ENCODE measurements at places on chromosomes 1 and 21.

DNA sequence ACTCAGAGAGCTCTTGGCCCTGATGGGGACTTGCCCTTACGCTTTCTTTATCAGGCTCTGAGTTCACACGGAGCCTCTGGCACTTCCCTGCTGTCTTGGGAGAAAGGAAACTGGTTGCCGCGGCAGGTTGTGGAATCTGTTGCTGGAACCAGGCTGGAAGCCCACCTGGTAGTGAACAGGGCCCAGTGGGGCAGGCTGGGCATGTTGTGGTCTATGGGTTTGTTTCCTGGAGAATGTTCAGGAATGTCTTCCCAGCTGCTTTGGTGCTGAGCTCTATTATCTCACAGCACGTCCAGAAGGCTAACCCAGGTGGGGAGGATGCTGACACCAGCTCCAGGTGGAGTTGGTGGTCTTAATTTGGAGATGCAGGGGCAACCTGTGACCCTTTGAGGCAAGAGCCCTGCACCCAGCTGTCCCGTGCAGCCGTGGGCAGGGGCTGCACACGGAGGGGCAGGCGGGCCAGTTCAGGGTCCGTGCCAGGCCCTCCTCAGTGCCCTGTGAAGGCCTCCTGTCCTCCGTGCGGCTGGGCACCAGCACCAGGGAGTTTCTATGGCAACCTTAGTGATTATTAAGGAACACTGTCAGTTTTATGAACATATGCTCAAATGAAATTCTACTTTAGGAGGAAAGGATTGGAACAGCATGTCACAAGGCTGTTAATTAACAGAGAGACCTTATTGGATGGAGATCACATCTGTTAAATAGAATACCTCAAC is 33.3 kb upstream of the TDRD10 start:
- DNase-seq = no peak

DNA sequence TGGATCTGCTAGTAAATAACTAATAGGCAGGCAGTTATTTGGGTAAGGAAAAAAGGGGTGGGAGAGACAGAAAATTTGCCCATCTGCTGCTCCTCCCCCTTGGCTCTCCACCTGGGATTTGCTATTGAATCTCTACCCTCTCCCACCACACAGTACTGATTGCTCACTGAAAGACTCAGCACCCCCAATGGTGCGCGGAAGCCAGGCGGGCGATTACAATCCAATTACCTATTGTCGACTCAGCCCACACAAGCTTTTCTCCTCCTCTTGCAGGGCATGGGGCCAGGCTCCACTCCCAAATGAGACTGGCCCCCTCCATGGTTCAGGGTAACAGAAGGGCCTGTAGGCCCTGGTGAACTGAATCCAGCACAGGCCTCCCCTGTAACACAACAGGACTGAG is 2.7 kb upstream of the HMGN2 start:
- no peak for DNase-seq

GRCh38 chr1:98964198-98964597 is 40.5 kb downstream of the PLPPR5 start:
- DNase-seq = no peak

DNA sequence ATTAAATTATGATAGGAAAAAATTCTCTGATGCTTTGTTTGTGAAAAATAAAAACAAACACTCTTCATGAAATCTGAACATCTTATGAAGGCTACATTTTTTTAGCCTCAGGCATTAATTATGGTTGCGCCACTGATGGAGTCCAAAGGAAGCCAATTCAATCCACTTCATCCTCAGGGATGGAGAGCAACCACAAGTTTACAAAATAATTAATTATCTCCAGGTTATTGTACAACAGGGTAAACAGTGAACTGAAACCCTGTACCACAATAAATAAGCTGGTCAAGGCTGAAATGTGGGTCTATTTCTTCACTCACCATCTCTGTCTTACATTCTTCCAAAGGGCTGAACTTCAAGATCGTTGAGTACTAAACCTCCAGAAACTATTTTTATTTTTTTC is 49.2 kb downstream of the MRPL39 start:
- DNase-seq = no peak

DNA sequence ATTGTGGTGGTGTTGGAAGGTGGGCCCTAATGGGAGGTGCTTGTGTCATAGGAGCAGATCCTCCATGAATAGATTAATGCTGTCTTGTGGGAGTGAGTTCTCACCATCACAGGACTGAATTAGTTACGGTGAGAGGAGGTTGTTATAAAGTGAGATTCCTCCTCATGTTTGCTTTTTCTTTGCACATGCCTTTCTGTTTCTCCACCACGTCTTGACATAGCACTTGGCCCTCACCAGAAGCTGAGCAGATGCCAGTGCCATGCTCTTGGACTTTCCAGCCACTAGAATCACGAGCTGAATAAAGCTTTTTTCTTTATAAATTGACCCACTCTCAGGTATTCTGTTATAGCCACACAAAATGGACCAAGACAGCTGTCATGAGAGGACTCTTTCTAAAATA is 194.8 kb downstream of the PTPRU start:
- no peak for DNase-seq

GRCh38 chr1:33736496-33736895 is 127.4 kb upstream of the HMGB4 start:
- DNase-seq = no peak

GRCh38 chr1:98325646-98326440 is 335.7 kb upstream of the SNX7 start:
- no peak for DNase-seq

DNA sequence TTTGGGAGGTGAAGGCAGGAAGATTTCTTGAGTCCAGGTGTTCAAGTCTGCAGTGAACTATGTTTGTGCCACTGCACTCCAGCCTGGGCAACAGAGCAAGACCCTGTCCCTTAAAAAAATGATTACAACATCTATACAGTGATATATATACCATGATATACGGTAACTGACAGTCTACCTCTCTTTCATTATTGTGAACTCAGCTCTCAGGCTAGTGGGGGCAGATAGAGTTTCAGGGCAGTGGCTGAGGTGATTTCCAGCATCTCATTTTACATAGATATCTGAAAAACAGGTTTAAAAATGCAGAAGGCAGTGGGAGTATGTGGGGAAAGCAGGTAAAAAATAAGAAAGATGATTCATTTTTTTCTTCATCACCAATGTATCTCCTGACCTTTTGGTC is 8.1 kb upstream of the NTNG1 start:
- DNase-seq = no peak

DNA sequence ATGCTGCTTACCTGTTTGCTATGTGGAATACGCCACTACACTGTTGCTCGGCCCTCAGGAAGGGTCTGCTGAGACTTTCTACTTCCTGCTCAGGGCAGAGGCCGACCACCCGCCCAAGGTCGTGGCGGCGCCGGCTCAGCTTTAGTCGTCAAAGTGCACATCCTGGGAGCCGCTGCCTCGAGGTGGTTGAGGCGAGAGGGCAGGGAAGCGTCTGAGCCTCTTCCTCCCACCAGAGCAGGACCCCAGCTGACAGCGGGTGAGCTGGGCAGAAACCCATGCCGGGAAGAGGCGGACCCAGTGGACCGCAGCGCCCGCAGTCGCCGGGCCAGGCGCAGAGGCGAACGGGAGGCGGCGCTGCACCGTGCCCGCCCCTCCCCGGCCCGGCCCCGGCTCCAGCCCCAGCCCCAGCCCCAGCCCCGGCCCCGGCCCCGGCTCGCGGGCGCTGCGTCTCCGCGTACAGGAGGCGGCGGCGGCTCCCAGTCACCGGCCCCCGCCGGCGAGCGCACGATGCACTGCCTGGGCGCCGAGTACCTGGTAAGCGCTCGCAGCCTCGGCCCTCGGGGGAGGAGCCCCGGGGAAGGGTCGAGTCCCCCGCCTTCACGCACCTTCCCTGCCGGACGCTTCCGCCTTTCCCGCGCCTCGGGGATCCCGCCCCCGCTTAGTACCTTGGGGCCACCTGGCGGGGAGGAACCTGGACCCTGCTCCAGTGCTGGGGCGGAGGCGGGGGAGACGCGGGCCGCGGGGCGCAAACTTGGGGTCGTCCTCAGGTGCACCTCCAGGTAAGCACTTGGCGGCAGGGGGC is at the start of gene SLC44A3:
SLC44A3 (plus strand) TSS at position 413 of the 802 bp plus-strand sequence; CDS start at position 508, 95 bp downstream.
- no peak for DNase-seq

DNA sequence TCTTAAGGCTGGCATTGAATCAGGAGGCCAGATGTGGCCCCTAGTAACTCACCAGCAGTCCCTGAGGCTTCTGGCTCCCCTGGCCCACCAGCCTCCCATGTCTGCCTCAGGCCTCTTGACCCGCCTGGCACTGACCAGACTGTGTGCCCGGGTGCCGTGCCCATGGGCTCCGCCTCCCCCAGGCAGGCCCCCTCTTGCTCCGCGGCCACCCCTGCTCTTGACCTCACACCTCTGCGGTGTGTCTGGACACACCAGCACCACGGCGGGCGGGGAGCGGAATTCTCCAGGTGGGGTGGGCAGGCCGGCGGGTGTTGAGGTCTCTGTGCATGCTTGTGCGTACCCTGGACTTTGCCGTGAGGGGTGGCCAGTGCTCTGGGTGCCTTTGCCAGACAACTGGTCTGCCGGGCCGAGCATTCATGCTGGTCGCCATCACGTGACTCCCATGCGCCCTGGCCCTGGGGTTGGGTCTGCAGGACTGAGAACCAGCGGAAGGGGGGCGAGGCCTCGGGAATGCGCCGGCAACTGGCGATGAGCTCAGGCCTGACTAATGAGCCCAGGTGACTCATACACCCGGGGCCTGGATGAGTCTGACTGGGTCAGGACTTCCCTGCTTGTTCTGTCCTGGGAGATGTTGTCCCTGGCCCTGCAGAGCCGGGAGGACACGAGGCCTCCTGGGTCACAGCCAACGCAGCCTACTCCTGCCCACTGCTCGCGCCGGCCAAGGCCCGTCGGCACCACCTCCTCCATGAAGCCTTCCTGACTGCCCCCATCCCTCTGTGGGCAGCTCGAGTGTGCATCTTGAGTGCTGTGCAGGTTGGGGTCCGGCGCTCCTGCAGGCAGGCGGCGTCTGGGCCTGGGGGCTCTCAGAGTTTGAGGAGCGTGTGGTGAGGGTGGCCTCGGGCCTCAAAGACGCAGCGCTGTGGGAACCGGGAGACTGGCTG is 22.6 kb downstream of the COL18A1 start:
- DNase-seq = no peak

DNA sequence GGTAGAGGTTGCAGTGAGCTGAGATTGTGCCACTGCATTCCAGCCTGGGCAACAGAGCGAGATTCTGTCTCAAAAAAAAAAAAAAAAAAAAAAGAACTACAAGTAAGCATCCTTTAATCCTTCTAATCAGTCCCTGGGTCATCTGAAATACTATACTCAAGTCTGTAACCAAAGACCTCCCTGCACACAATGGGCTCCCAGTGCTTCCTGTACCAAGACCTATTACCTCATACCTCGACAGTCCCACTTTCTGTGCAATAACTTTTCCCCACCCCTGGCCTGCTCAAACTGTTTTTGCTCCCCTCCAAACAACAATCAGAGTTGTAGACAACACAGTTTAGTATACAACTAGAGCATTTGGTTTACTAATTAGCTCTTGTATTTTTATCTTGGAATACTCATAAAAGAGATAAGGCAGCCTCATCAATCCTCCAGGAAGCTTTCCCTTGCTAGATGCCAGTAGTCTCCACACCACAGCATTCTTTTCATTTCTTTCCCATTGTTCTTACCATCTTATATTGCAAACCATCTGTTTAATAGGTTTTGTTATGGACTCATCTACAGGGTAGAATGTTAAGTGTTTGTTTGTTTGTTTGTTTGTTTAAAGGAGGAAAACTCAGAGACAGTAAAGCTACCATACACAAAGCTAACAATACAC is 19.2 kb upstream of the RLF start:
- DNase-seq = no peak

- peak; percentile 68 for DNase-seq
These were observed 28.5 kb upstream of the SELENON start for GRCh38 chr1:25771221-25772114.

DNA sequence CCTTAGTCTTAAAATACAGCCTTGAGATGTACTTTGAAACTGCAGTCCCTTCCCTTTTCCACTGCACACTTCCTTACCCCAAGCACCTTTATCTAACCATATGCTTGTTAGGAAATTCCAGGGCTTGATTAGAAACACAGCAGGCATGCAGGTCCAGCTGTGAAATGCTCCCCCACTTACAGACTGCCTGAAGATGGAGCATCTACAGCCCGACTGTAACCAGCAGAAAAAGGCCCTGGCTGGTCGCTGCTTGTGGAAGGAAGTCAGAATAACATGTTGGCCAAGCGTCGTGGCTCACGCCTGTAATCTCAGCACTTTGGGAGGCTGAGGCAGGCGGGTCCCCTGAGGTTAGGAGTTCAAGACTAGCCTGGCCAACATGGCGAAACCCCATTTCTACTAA is 37.2 kb downstream of the VN1R5 start:
- no peak for DNase-seq

DNA sequence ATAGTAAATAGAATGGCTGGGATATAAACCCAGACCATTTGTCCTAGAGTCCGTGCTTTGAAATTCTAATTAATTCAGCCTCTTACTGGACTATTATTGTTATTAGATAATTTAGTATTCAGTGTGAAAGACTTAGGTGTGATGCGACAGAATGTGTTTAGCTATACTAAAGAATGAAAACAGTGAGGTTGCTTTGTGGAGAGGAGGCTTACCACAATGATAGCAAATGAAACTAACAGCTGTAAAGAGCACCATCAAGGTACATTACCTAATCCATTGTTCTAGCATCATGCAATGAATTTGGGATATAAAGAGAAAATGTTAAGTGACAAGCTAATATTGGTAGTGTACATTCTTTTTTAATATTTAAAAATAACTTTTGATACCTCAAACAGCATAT is 911.1 kb downstream of the KCNT2 start:
- DNase-seq = no peak

DNA sequence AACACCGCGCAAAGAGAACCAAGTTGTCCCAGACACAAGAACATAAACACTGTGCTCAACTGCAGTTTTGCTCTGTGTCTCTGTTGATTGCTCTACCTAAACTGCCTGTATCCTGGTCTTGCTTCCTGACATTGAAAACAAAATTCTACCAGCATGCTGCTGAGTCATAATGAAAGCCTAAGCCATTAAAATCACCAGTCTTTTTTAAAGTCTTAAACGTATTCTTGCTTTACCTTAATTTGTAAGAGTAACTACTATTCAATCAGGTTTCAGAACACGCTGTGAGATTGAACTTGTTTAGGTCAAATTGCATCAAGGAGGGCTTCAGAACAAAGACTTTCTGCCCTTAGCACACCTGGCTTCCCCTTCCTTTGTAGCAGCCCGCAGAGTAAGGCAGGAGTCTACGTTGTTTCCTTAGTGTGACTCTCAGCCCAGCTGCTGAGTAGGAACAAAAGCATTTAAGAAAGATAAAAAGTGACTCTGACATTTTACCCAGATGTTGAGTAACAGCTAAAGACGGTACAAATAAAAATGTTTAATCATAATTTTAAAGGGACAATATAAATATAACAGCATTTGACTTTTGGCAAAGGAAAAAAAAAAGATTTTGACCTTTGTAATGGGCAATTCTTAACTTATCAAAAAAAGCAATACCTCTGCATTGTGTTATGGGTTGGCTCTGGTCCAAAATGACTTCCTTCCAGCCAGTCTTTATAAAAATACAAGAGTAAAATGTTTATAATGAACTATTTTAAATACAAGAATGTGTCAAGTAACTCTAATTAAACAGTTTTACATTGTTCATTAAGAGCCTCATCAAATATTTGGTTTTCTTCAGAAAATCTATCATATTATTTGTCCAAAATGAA is 186.9 kb upstream of the ADGRL4 start:
- no peak for DNase-seq

- no peak for DNase-seq
These were observed 16.8 kb upstream of the JAK1 start for GRCh38 chr1:64983110-64983509.

GRCh38 chr1:209403921-209404320 is 179.6 kb upstream of the CAMK1G start:
- DNase-seq = no peak
